ENCODE measurements at places on chromosomes 11 and 22. TPM values are rescaled to one million over a fixed set of nuclear protein-coding genes. Genes with fewer than 3 reads are reported as not detected.

NEAT1 gene
- 364 TPM for total RNA-seq

AP1B1 gene
- 87.5 TPM for total RNA-seq

TENM4 gene
- total RNA-seq: 4.8 TPM

FADS3 gene
- 429 TPM for total RNA-seq

ETS1 gene
- total RNA-seq: 110 TPM

CEP126 gene
- 2.2 TPM for total RNA-seq

OR51B4 gene
- not detected for total RNA-seq

GALNT18 gene
- total RNA-seq: 34.3 TPM

SLC1A2 gene
- total RNA-seq: 0.09 TPM

DDX6 gene
- 76.8 TPM for total RNA-seq

CD6 gene
- not detected for total RNA-seq

OR56A1 gene
- not detected for total RNA-seq

POTEH gene
- not detected for total RNA-seq

SLC22A25 gene
- not detected for total RNA-seq

NNMT gene
- total RNA-seq: 605 TPM

UVRAG gene
- total RNA-seq: 18.7 TPM

OR10D3 gene
- total RNA-seq: not detected

Measured in mammary epithelial cell (primary cell).